NCI-H2081 (cell line): ENCODE measurements at places on chromosomes 4 and X.

- no peak for DNase-seq
Observed at GRCh38 chr4:42708625-42709024, 51.7 kb upstream of the ATP8A1 start.

- DNase-seq, result no peak
Observed at GRCh38 chrX:148682206-148682605, 181.8 kb downstream of the AFF2 start.

GRCh38 chrX:16839219-16839851, 30.8 kb downstream of the RBBP7 start:
- no peak for DNase-seq

DNA sequence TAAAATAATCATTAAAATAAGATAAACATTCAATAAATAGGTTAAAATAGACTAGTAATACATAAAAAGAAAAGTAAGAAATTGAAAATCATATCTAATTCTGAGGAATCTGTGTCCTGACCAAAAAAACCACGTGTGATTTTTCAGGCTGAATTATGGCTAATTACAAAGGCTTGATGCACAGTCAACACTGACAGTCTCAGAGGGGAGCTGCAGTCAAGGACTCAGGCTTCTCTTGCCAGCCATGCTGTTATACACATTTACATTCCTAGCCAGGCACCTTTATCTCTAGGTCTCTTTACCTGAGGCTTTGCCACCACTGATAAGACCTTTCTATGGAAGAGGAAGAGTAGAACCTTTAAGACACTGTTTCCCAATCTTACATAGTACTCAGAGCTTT, 1737.7 kb upstream of the PCDH10 start:
- no peak for DNase-seq

DNA sequence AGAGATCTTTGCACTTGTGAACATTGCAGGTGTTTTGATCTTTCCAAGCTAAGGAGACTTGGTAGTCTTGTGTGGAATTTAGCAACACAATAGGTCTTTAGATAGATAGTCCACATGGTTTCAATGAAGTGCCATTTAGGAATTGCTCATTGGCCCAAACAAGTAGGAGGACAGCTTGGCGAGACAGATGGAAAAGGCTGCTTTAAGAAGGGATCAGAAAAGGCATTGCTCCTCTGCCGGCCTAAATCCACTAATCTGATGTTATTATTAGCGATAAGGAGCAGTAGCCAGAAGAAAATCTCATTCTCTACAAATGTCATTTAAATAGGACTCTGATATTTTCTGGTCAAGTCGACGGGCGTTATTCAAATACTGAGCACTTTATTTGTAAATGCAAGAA, 99.7 kb downstream of the AFF2 start:
- DNase-seq, result no peak

- no peak for DNase-seq
Observed at GRCh38 chr4:65559270-65559669, 111.0 kb downstream of the EPHA5 start.

DNA sequence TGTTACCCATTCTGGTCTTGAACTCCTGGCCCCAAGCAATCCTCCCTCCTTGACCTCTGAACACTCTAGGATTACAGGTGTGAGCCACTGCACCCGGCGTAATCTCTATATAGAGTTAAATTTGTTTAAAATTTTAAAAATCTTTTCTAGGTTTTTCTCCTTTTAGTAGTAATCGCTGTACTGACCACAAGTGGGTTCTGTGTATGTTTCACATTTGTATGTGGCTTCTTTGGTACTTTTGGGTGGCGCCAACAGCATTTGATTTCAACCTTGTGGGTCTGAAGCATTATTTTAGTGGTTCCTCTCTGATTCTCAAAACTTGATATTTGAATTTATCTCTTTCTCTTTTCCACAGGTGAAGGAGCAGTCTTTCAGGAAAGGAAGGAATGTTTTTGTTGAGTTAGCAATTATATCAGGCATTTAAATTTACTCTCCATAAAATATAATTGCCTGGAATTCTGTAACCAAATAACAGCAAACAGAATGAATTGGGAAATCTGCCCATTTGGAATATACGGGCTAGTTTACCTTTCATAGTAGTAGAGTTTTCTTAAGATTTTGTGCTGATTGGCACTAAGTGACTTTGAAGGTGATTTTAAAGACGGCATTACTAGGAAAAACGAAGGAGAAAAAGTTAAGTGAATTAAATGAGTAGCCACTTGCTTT, 29.5 kb downstream of the ARHGAP10 start:
- DNase-seq, result no peak

- DNase-seq, result no peak
Observed at GRCh38 chr4:148029781-148030180, 297.9 kb downstream of the ARHGAP10 start.

GRCh38 chrX:134654398-134655012, 3.8 kb downstream of the PLAC1 start:
- no peak for DNase-seq

- DNase-seq, result no peak
Observed at GRCh38 chrX:150227873-150228410, 135.2 kb upstream of the MAMLD1 start.

GRCh38 chr4:146442801-146443200, 78.9 kb downstream of the SLC10A7 start:
- no peak for DNase-seq

GRCh38 chrX:94560930-94561329, 886.9 kb downstream of the FAM133A start:
- DNase-seq, result peak; percentile 86

DNA sequence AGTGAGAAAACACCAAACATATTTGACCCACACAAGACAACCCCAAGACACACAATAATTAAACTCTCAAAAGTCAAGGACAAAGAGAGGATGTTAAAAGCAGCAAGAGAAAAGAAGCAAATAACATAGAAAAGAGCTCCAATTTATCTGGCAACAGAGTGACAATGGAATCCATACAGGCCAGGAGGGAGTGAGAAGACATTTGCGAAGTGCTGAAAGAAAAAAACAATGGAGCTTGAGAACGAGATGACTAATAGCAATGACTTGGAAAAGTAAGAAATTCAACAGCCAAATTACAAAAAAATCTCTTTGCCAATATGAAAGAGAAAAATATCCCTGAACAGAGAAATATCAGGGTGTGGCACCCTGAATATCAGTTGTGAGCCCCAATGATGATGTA, 61.6 kb downstream of the MAD2L1 start:
- DNase-seq, result no peak

DNA sequence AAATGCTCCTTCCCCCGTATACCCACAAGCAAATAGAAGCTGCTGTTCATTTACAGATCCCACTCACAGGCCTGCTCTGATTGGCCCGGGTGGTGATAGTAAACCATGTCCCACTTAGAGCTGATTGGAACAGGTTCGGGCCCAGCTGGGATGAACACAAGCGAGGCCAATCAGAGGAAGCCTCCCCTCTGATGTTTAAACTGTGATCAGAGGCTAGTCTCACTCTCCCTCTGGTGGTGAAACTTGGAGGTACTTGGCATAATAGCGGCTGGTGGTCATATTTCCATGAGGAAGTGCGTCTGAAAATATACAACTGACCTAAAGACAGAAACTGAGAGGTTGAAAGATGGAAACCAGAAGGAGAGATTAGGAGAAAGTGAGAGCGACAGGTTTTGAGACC, 51.5 kb upstream of the TRPC3 start:
- peak; percentile 1 for DNase-seq

DNA sequence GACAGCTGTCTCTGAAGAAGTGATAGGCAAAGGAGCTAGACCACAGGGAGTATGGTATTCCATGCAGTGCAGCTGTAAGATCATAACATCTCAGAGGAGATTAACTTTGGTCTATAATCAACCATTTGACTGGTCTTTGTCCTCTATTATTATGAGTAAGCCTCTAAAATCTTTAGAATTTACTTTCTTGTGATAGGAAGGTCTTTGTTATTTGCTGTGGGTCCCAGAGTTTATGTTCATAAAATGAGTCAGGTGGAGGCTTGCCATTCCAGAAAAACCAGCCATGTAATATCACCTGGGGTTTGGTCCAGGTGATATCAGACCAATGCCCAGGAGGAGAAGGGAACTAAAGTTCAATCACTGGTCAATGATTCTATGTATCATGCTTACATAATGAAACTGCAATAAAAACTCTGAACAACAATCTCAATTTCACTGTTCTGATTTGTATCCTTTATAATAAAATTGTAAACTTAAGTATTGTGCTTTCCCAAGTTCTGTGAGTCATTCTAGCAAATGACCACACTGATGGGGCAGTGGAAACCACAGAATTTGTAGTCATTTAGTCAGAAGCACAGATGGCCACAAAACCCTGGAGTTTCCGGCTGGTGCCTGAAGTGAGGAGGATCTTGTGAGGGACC, 239.6 kb upstream of the TRAM1L1 start:
- no peak for DNase-seq

DNA sequence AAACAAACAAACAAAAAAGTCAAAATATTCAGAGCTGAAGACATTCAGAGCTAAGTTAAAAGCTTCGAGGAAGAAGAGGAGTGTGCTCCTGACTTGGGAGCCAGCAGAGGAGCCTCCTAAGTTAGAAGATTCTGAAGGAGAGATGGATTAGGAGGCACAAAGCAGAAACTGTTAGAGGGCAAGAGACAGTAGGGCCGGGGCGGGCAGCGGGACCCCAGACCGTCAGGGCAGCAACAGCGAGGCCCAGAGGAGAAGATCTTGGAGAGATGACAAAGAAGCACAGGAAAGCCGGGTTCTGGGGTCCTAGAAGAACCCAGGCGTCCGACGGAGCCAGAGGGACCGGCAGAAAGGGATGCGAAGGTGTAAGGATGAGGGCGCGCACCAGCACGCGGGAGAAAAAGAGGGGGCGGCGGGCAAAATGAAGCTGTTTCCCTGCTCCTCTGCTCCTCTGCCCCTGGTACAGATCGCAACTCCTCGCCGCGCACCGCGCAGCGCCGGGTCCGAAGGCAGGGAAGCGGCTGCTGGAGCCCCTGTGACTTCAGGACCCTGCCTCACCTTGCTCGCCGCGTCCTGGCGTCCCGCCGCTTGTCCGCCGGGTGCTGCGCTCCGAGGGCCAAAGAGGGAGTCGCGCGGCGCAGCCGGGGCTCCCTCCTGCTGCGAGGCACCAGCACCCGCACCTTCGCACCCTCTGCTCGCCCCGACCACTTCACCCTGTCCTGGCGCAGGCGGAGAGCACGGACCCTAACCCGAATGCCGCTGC, 477 bp downstream of the KLHL13 start:
- DNase-seq, result peak; percentile 61

DNA sequence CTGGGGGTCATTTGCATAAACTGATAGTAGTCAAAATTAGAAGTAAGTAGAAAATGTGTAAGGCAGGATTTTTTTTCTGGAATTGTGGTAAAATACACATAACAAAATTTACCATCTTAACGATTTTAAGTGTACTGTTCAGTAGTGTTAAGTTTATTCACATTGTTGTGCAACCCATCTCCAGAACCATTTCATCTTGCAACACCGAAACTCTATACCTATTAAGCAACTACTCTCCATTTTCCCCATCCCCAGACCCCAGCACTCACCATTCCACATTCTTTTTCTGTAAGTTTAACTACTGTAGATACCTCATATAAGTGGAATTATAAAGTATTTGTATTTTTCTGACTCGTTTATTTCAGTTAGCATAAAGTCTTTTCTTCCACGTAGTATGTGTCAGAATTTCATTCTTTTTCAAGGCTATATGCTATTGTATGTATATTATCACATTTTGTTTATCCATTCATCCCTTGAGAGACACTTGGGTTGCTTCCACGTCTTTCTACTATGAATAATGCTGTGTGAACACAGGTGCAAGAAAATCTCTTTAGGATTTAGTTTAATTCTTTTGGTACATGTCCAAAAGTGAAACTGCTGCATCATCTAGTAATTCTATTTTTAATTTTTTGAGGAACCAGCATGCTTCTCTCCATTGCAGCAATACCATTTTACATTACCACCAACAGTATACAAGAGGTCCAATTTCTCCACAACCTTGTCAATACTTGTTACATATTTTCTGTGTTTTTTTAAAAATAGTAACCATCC, 39.1 kb upstream of the NSUN7 start:
- DNase-seq, result no peak

DNA sequence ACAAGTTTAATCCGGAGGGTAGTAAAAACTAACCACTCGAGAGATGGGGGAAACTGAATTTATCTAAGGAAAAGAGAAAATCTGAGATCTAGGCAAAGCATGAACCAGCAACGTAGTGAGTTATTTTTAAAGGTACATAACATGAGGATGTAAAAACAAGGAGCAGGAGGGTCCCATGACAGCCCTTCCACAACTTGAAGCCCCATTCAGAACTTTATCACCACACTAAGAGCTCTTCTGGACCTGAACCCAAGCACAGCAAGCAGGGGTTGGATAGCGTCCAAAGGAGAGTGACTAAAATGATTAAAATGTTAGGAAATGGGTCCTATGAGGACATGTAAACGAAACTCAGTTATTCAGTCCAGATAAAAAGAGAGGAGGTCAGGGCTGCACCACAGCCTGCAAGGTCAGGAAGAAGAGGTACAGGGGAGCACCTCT, 16.2 kb downstream of the SH3RF1 start:
- DNase-seq, result no peak

DNA sequence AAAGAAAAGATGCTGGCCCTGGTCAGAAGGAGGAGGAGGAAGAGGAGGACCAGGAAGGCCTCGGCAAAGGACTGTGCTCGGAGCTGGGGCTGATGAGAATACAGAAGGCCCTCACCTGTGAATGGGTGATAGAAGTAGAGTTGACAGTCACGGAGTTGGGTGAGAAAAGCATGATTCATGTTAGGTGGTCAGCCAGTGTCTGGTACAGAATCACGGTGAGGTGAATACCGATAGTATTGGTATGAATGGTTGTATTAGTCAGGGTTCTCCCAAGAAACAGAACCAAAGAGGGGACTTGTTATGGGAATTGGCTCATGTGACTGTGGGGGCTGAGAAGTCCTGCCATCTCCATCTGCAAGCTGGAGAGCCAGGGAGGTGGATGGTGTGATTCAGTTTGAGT, 32.5 kb upstream of the FAM156A start:
- DNase-seq, result no peak

- DNase-seq, result no peak
Observed at GRCh38 chr4:159837071-159837470, 734.2 kb downstream of the RAPGEF2 start.

DNA sequence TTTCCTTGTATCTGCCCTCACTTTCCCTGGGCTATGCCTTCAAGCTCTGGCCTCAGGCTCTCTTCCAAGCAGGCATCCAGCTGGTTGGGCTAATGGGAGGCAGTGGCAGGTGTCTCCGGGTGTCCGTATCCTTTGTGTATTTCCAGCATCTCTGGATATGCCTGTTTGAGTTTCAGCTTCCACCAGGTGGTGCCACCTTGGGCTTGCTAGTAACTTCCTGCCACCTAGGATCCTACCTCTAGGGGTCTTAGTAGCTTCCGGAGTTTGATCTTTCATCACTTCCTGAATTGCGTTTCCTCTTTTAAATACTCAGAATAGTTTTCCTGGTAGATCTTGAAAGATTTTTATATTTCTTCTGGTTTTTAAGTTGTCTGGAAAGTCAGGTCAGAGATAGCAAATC, 23.2 kb upstream of the ANOS1 start:
- DNase-seq, result no peak

GRCh38 chr4:24273136-24273535, 311.2 kb downstream of the DHX15 start:
- no peak for DNase-seq

DNA sequence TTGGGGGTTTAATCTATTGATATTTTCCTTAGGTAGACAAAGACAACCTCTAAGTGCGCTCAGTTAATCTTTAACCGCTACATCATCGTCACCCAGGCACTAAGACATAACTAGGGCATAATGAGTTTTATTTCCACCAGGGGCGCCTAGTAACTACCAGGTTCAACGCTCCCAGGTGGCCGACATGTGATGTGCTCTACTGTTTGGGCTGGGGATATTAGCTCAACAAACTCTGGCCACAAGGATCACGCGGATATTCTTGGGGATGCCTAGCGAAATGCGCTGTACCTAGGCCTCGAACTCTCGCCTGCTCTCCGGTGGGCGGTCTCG, 915 bp upstream of the RAB33B start:
- peak; percentile 75 for DNase-seq

GRCh38 chr4:172786039-172786792, 382.4 kb upstream of the GALNT7 start:
- no peak for DNase-seq
